ENCODE measurements at places on chromosomes 1 and 21. TPM values are rescaled to one million over a fixed set of nuclear protein-coding genes. Genes with fewer than 3 reads are reported as not detected.

- no peak for DNase-seq
Observed at GRCh38 chr1:54906586-54906985, 19.6 kb upstream of the DHCR24 start.

- DNase-seq, result no peak
Observed at GRCh38 chr1:45334308-45335245, 5.4 kb upstream of the TOE1 start.

Gene MROH7
- 7.4 TPM for total RNA-seq

DNA sequence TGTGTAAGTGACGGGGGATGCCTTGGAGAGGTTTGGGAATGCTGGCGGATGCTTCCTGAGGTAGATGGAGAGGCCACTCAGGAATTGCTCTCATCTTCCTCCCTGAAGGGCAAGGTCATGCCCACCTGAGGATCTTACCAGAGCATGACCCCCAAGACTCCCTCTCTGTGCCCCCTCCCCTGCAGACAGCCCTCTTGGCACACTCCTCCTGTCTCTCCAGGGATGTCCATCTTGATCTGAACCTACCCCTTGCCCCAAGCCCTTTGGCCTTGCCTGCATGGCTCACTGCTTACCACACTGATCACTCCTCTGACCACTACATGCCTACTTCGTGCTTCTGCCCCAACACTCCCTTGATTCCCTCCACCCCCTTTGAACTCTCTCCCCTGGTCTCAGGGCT, 17.9 kb upstream of the MPL start:
- no peak for DNase-seq

Gene MYBPH
- not detected for total RNA-seq

Gene NHLH1
- not detected for total RNA-seq

DNA sequence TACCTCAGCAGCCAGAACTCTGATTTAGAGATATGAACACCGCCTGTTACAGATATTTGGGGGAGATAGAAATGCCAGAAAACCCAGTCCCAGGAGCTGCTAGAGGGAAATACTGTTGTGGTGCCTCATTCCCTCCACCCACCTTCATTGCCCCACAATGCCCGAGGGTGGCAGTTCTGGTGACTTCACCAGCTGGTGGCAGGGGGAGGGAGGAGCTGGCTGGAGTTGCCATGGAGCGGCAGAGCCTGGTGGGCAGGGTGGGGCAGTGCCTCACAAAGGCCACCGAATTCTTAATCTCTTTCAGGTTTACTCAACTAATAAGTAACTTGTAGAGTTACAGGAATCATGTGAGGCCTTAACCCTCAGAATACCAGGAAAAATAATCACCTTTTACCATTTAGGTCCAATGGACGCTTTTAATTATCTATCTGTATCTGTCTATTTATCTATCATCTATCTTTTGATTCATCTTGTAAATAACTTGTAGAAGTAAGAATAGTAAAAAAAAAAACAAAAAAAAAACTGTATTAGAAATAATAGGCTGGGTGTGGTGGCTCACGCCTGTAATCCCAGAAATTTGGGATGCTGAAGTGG, 11.7 kb upstream of the S100A11 start:
- no peak for DNase-seq

Gene SPRR2F
- 2.5 TPM for total RNA-seq

DNA sequence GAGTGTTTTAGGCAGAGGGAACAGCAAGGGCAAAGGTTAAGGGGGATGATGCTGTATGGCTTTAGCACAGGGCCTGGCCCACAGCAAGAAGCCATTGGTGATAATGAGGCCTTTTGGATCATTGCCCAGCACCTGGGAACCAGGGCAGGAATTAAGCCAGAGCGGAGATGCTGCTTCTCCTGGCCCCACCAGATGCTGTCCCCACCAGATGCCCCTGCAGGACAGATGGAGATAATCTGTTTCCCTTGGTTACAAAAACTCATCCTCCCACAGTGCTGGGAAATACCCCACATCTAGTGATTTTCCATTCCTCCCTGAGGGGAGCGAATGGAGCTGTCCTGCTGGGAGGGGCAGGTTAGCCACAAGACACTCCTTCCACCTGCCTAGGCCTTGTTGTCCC, 18.8 kb downstream of the OPRD1 start:
- no peak for DNase-seq

Gene FCGR1A
- 4.4 TPM for total RNA-seq
